ENCODE measurements at places on chromosomes 7 and 10.

GRCh38 chr10:103890194-103890658 lies 27.8 kb downstream of the STN1 start:
- no peak for DNase-seq

DNA sequence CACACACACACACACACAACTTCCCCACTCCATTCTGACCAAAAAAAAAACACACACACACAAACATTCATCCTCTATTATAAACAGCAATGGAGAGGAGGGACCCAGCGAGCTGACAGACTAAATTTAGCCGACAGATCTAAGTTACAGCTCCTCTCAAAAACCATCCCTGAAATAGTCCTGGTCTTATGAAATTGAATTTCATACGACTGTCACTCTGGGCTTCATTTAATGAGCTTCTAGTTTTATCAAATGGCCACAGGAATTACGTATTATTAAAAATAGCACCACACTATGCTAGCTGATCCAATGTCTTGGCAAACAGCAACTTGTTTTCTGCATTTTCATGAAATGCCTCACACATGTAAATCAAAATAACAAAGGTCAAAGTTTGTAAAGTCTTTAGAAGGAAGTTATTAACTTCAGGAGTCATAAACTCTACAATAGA lies 131.3 kb upstream of the ASAH2 start:
- DNase-seq, result peak; percentile 31

DNA sequence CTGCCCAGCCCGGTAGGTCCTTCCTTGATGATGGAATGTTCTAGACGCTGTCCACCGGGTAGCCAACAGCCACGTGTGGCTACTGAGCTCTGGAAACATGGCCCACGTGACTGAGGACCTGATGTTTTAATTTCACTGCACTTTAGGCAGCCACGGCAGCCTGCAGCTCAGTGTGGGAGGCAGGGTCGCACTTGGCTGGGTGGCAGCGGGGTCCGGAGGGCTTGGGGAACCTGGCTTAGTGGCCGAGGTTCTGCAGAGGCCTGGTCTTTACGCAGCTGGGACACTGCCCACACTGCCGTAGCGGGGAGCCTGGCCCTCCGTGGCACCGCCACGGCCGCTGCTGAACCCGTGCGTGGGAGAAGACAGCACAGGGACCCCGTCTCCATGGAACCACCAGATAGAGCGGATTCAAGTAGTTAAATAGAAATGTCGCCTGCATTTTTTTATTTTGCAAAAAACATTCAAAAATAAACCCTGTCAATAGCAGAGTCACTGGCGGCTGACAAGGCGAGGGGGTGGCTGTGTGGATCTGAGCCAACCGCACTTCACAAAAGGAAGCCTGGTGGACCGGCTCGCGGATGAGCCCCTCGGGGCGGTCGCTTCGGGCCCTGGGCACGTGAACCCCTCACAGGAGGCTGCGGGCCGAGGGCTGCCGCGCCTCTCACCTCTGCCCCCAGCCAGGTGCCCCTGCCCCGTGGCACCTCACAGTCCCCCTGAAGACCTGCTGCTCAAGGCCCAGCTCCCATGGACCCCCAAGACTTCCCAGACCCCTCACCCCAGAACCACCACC lies 25.6 kb upstream of the UTF1 start:
- DNase-seq, result no peak

DNA sequence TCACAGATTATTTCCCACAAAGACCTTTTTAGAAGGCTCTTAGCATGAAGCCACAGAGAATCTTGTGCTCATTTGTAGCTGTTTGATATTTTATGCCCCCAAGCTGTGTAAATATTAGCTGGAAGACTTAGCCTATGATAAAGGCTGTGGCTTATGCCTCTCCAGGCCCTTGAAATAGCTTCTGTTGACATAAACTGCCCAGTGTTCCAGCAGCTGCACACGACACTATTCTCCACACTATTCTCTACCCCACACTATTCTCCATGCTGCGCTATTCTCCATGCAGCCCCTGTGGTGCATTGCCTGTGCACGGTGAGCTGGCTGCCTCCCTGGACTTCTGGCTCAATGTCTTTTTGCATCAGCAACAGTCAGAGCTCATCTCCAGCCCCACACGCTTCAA lies 13.1 kb downstream of the DDC start:
- DNase-seq, result no peak

DNA sequence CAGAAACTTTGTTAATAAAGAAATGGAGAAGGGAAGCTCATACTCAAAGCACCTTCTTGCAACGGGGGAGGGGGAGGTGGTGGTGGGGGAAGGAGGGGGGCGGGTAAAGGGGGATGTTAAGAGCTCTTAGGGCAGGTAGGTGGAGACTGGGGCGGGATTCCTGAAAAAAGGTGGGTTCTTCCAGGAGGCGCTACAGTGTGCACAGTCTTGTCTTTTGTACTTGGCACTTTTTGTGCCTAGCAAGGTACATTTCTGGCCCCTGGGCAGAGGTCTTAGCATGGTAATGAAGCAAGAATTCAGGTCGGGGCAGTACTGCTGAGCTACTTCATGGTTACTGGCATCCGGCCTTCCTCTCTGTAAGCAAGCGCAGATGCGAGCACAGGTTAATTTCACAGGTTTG lies 15.2 kb upstream of the LAMB4 start:
- DNase-seq, result no peak

DNA sequence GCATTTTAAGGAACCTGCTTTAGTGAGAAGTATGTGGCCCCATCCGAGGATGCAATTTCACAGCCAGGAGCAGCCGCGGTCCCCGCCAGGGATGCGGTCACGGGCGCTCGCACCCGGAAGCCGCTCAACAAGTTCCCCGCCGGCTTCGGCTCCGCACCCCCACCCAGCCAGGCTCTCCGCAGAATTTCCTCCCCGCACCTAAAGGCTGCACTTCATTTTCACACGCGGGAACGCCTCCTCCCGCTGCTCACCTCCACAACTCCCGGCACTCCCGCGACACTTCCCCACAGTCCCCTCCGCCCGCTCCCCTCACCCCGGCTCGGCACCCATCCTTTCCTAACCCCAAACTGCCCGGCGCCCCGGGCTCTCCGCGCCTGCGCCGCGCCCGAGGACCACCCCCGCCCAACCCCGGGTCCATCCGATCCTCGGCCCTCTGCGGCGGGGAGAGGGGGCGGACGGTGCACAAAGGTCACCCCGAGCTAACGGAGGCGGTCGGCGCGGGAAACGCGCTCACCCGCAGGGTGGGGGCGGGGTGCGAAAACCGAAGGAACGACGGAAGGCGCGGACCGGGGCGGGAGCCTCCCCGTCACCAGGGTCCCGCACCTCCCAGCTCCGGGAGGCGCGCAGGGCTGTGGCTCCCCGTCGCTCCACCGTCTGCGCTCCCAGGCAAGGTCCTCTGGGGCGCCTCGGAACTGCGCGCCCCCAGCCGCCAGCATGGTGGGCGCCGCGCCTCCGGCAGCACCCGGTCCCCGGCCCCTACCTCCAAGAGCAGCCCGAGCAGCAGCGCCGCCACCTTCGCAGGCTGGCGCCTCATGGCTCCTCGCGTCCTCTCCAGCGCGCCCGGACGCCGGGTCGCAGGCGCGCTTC lies 558 bp downstream of the VOPP1 start:
- peak; percentile 46 for DNase-seq

- DNase-seq, result no peak
Measured at GRCh38 chr10:127036987-127037386, 131.8 kb downstream of the DOCK1 start.

DNA sequence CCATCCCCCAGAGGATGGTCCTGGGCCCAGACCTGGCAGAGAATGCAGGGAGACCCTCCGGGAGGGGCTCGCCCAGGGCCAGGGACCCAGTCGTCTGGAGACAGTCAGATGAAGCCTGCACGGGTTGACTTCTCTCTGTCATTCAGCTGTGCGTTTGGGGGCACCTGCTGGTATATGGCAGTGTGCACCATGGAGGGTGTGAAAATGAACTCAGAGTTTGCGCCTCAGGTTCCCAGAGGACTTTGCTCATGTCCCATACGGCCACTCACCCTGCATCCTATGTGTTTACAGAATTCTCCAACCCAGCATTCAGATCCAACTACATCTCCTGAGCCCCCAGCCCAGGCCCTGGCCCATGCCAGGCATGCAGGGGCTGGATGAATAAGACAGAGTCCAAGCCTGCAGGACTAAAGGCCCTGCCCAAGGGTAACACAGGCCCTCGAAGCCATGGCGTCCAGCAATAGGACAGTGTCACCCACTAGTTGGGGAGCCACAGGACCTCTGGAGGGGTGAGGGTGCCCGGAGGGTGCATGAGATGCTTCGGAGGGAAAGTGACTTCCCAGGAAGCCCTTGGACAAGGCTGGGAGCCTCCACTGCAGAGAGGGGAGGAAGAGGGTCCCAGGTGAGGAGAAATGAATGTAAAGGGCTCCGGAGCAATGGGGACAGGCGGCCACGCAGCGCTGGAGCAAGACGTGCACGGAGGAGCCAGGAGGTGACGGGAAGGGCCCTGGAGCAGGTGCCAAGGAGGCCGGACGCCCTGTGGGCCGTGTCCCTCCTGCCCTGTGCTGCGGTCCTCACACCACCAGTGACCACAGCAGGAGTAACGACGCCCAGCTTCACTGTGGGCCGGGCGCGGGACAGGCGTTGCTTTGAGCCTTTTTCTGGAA lies 36.3 kb downstream of the CALML3 start:
- DNase-seq, result no peak

DNA sequence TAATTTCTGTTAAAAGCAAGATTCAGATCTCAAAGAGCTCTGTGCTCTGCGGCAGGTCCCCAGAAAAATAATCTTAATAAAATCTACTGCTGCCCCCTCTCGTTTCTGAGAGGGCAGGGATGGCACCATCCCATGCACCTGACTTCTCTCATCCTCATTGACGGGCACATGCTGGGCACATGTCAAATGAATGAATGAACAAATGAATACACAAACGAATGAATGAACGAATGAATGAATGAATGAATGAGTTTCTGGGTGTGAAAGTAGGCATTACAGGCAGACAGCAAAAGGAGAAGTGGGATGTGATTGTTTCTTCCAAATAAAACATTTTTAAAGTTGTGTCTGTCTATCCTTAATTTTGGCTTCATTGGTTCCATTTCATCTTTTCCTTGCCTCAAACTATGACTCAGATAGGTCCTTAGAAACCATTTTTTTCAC lies 398.1 kb upstream of the PRKCQ start:
- no peak for DNase-seq

DNA sequence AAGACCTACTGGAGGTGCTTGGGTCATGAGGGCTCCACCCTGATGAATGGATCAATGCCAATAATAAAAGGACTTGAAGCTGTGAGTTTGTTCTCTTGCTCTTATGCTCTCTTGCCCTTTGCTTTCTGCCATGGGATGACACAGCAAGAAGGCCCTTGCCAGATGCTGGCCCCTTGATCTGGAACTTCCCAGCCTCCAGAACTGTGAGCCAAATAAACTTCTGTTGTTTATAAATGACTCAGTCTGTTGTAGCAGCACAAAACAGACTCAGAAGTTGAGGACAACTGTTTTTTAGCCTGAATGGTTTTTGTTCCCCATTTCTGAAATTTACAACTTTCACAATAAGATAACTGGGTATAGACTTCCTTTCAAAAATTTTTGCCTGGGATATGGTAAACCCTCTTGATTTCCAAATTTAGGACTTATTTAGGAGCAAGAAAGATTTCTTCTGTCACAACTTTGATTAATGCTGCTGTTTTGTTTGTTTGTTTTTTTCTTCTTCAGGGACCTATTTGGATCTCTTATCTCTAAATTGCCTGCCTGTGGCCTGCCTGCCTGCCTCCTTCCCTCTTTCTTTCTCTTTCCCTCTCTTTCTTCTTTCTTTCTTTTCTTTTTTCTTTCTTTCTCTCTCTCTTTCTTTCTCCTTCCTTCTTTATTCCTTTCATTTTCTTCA lies 12.1 kb downstream of the ENTPD1 start:
- DNase-seq, result peak; percentile 64

GRCh38 chr10:26779176-26779860 lies 81.4 kb downstream of the ABI1 start:
- DNase-seq, result no peak

GRCh38 chr7:158476331-158476932 lies 111.2 kb downstream of the PTPRN2 start:
- DNase-seq, result no peak

GRCh38 chr10:104935656-104936055 lies 294.6 kb downstream of the SORCS3 start:
- DNase-seq, result no peak

- no peak for DNase-seq
Measured at GRCh38 chr10:1535301-1535965, 201.9 kb downstream of the ADARB2 start.

- DNase-seq, result peak; percentile 53
Measured at GRCh38 chr10:17418249-17418648, 36.1 kb downstream of the ST8SIA6 start.

DNA sequence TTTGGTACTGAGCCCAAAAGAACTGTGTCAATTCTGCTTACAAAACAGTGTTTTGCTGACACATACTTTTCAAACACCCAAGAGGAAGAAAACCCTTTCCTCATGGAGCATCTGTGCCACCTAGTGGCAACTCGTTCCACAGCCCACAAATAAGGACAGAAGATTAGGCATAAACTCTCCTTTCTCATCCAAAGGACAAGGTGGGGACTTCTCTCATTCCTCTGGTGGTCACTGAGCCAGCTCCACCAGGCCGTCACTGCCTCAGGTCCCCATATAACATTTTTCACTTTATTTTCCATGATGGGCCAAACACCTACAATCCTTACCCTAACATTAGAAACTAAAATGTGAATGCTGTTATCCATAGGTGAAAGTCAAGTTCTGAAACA lies 76.9 kb downstream of the RNF216 start:
- peak; percentile 92 for DNase-seq

- no peak for DNase-seq
Measured at GRCh38 chr7:147240468-147240867, 1123.9 kb downstream of the CNTNAP2 start.

DNA sequence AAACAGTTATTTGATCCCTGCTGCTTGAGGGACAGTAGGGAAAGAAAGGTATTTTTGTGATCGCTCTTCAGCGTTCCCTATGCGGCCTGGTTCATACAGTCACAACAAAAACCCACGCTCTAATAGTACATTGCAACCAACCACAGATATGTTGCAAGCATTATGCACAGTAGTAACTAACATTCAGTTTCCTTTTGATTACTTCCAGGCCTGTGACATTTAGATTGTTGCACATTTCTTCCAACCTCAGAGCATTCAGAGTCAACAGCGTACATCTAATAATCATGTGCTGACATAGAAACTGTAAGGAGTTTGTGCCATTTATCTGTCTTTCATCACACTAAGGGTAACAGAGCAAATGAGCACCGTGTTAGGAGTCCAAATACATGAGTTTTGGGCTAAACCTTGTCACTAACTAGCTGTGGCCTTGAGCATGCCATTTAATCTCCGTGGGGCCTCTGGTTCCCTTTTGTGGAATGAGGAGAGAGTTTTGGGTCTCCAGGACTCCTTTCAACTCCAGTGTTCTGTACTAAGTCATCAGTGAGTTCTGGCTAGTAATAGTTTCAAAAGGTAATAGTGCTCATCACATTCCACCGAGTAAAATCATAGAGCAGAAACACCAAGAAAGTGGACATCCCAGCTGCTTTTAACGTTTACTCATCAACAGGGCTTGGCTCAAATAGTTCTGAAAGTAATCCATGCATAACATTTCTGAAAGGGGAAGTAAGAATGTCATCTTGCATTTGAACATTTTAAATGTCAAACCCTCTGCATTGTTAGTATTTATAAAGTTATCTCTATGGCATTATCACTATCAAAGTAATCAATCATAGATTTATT lies 99.0 kb upstream of the FZD1 start:
- DNase-seq, result peak; percentile 91

- DNase-seq, result peak; percentile 44
Measured at GRCh38 chr10:50501478-50501877, 122.3 kb downstream of the SGMS1 start.

- DNase-seq, result peak; percentile 63
Measured at GRCh38 chr7:112937651-112938415, 147.6 kb upstream of the TMEM168 start.

Measured in cardiac fibroblast (primary cell).